Suprapubic skin (tissue), 4 donors: ENCODE measurements at places on chromosomes 3 and 15.

GRCh38 chr3:13276438-13277195 lies 143.5 kb downstream of the NUP210 start:
- DNase-seq, result no peak

DNA sequence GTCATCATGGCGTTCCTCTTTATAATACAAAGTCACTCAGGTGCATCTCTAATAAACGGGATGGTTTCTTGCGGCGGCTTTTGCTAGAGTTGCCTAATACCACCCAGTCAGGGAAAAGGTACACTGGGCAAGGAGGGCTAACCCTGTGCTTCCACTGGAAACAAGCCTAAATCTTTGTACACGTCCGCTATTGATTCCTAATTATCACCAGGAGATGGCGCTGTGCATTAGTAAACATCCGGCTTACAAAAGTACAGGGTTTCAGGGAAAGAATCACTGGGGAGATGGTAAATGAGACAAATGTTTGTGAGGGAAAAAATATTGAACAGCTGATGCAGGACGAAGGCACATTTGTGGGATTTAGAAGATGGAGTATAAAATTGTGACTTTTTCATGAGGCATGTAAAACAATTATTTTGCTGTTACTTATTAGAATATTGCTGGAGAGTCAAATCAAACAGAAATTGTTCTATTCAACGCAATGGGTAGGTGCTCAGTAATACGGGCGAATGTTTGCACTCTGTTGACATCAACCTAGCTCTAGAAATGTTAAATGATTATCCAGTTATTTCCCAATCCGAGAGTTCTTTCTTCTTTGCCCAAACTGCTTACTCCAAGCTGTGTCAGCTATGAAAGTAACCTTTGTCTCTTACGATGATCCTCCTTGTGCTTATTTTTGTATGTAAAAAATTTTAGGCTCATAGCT lies 50.6 kb downstream of the GMNC start:
- DNase-seq, result no peak

GRCh38 chr3:112817797-112818196 lies 28.9 kb downstream of the CD200R1L start:
- DNase-seq, result no peak

GRCh38 chr3:120203016-120203415 lies 82.0 kb downstream of the GPR156 start:
- no peak for DNase-seq

- no peak for DNase-seq
These were observed 85.9 kb downstream of the AQP9 start for GRCh38 chr15:58224068-58224467.
